ENCODE measurements at places on chromosomes 6 and 20.

DNA sequence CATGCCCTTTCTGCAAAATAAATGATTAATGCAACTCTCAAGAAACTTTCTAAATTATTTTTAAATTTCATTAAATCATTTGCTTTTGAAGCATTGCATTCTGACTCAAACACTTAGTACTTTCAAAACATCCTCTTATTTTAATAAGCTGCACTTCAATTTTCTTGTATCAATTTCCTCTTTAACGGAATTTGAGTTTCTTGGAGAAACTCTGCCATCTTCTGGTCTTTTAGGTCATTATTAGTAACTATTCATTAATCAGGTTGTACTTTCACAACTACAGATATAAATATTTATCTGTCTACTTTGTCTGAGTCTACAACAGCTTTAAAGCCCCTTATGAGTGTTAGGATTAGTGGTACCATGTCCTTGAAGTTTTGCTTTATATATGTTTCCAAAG, 30.2 kb downstream of the TMX4 start:
- no peak for DNase-seq

GRCh38 chr6:12275107-12275506, 15.1 kb upstream of the EDN1 start:
- no peak for DNase-seq

- no peak for DNase-seq
These were observed 30.2 kb upstream of the MRPS18A start for GRCh38 chr6:43717822-43718221.

DNA sequence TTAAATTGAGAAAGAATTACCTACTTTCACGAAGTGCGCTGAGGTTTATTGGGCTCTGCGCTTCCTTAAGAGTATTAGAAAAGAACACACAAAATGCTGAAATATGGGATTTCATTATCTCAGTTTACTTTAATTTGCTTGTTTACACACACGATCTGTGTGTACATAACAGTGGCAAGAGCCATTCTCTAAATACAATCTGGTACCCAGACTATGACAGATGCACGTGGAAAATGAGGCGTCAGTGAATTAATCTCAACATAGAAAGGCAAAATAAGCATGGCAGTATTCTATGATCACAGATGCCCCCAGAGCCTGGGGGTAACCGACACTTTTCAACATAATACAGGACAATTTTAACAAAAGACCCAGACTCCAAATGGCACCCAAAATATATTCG, 8.3 kb downstream of the FITM2 start:
- no peak for DNase-seq

DNA sequence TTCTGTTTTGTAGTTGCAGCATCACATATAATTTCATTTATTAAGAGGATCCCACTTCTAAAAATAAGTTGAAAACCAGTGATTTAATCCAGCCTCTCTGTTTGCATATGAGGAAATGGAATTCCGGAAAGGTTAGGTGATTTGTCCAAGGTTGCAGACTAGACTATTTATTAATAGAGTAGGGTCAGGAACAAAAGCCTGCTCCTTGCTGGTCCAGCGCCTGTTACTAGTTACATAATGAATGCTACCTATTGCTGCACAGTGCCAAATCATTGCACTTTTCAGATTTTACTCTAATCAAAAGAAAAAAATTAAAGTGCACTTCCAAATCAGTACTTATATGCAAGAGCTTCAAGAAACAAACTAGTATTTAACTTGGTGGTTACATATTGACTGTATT, 238.6 kb downstream of the ESR1 start:
- DNase-seq = no peak

- no peak for DNase-seq
These were observed 123.8 kb upstream of the MLN start for GRCh38 chr6:33927616-33928015.

DNA sequence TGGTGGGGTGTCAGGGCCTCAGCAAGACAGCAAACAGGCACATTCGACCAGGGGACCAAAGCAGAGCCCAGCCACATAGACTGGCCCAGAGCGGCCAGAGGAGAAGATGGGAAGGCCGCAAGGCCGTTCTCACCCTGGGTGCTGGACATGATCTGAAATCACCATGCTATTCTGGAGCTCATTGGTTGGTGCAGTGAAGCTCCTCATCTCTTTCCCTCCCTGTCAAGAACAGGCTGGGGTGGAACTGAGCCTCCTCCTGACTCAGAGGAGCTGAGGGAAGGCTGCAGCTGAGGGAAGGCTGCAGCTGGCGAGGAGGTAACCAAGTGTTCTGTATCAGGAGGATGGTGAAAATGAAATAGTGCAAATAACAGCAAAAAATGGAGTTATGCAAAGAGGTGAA, 80.0 kb downstream of the AKAP7 start:
- DNase-seq = no peak

- no peak for DNase-seq
These were observed 222.1 kb upstream of the RREB1 start for GRCh38 chr6:6885521-6886170.

GRCh38 chr20:51631011-51631950, 88.8 kb upstream of the NFATC2 start:
- DNase-seq = peak; percentile 97

DNA sequence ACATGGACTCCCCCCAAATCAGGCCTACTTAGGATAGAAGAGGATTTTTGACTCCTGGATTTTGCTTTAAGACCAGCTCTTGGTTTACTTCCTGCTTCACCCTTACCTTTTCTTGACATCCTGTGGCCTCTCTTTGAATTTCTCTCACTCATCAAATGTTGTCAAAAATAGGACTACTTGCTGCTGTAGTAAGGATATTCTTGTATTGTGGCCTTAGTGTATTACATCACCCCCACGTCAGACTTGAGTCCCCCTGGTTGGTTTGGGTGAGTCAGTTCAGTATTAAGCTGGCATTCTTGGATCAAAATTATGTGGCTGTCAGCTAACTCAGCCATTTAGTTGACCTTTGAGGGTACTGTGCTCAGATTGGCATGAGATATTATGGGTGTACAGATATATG, 1.1 kb downstream of the TPX2 start:
- DNase-seq = no peak

DNA sequence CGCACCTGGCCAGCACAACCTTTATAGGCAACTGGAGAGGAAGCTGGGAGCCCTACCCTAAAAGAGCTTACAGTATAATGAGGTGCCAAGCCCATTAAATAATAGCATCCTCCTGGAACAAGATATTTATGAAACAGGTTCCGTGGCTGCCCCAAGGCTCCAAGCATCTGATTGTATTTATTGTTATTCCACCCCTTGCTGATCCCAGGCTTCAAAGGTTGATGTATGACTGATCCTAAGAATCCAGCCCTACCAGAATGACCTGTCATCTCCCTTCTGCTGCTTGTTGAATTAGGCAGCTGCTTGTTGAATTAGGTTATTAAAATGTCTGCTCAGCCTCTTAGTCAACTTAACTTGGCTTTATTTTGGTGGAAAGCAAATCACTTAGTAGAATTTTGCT, 35.2 kb upstream of the SASH1 start:
- DNase-seq = no peak

GRCh38 chr6:139728876-139729427, 354.5 kb upstream of the CITED2 start:
- DNase-seq = no peak

DNA sequence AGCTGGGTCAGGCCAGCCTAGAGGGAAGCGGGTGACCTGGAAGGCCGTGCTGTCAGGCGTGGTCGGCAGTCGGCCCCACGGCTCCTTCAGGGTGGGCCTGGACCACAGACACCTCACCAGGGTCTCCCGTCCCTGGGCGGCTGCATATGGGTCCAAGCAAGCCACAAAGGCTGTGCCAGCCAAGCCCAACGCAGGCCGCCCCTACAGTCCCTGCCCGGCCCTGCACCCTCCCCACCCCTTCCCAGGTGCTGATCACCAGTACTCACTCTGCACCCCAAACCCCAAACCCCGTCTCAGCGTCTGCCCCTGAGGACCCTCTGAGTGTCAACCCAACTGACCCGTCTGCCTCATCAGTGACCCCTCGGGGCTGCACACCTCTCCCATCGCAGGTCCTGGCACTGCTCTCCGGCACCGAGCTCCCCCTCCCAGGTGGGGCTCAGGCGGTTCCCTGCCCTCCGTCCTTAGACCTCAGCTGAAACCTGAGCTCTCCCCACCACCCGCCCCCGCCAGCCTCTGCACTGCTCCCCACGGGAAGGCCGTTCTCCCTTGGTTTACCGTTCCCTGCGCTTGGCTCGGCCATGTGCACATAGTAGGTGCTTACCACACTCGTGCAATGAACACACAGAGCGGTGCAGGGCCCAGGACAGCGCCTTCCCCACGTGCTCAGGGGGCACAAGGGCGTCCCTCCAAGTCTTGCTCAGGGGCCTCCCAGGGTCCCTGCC, 1.5 kb upstream of the PPDPF start:
- no peak for DNase-seq

GRCh38 chr6:7215131-7215530, 97.9 kb downstream of the SSR1 start:
- DNase-seq = no peak

- DNase-seq = no peak
These were observed 5.0 kb downstream of the SLC12A5 start for GRCh38 chr20:46034039-46034438.

DNA sequence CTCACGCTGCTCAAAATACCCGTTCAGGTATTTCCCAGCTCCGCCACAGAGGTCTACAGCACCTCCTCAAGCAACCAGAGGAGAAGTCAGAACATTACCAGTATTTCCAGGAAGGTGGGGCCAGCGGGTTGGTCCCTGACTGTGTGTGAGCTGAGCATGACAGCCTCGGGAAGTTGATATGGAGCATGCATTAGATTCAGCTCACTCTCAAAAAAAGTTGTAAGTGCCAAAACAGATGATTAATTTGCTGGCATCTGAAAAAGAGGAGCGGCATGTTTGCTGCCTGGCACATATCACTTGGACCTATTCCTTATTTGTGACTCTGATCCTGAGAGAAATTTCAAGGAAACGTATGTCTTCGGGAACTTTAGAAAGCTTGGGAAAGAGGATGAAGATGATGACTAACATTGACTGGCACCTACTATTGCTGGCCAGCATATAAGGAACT, 32.3 kb downstream of the ELOVL2 start:
- DNase-seq = no peak

DNA sequence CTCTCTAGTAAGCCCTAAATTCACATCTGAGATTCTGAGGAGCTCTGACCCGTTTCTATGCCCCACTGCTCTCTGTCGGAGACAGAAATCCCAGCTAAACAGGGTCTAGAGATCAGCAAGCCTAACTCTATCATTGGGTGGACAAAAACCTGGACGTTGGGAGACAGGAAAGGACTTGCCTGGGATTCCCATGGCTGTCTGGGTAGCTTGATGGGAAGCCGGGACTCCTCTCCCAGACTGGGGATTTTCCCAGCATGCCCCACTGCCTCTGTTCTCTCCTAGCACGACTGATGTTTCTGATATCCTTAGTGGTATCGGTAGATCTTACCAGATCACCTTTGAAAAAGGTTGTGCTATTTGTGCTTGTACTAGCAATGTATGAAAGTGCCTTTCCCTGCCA, 22.9 kb downstream of the DUSP22 start:
- no peak for DNase-seq

DNA sequence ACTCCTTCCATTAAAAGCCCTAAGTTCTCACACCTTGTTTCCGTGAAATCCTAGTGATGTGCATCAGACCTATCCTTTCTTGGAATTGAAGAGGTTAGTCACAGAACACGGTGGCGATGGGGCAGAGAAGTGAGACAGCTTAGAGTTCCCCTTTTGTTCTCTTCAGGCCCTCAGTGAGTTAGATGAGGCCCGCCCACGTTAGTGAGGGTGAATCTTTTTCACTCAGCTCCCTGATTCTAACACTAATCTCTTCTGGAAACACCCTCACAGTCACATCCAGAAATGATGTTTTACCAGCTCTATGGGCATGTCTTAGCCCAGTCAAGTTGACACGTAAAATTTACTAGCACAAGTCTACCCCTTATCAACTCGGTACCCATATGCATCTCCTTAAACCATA, 172.7 kb upstream of the NOX3 start:
- no peak for DNase-seq

DNA sequence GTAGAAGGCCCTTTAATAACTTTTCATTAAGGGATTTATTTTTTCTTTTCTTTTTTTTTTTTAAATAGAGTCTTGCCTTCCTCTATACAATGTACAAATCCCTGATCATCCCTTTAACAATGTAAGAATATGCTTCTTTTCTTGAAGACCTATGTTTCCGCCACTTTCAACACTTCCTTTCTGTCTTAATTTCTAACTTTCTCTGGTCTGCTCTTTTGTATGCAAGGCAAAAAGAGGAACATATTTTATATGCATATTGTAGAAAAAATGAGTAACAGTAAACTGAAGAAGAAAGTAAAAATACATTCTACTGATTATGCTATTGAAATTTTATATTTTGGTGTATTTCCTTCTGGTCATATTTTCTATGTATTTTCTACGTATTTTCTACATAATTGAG, 484.7 kb downstream of the TFAP2B start:
- DNase-seq = no peak

- no peak for DNase-seq
These were observed 13.5 kb upstream of the SNAI1 start for GRCh38 chr20:49969234-49969633.

GRCh38 chr6:135233686-135234491, 52.8 kb downstream of the MYB start:
- DNase-seq = no peak

DNA sequence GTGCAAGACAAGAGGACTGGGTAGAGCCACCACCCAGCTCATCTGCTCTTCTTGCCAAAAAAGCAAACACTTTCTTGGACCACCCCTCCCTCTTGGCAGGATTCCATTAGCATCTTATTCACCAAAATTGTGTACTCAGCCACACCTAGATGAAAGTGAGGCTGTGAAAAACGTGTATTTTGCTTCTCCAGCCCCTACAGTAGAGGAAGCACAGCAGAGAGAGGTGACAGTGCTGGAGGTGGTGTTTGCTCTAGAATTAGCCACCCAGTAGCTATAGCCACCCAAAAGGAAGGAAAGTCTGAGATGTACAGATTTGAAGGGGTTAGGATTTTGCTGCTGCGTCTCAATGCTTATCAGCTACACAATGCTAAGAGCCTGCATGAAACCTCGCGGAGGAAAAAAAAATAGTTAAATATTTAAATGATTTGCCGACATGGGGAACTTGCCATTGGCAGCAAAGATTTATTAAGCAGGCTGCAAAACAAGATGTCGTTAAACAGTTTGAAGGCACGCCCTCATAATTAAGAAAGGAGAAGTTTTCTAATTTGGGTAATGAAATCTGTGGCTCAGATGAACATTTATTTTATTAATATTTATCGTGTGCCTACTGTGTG, 287.3 kb downstream of the ZNF217 start:
- no peak for DNase-seq
